ENCODE measurements at places on chromosomes 13 and 19.

DNA sequence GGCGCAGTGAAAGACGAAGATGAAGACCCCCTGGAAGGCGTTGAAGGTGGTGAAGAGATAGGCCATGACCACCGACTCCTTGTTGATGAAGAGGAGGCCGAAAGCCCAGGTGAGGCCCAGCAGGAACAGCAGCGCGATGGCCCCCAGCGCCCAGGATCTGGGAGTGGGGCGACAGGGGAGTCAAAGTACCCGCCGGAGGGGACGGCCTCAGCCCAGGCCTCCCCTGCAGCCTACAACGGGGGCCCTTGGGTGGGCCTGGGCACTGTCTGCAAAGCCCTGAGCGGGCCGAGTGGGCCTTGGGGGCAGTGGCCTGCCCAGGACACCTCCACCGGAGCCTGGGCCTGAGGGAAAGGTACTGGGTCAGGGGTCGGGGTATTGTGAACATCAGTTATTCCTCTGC is 19.0 kb upstream of the ASF1B start:
- no peak for DNase-seq

DNA sequence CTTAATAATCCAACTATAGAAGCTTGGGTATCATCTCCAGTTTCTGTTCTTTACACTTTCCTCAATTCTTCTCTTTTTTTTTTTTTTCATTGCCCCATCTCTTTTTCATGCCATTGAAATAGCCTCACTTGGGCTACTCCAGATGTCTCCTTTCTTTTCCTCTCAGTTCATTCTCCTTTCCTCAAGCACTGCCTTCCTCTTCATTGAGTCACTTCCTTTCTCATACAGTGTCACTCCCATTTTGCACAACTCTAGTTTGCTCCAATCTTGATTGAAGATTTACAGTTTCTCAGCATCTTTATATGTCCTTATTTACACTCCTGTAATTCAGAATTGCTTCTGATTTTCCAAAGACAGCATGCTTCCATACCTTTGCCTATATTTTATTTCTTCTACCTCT is 61.3 kb downstream of the IPO5 start:
- DNase-seq = no peak

- peak; percentile 40 for DNase-seq
These were observed 66.8 kb upstream of the MCF2L start for GRCh38 chr13:112902101-112902651.

- no peak for DNase-seq
These were observed 9.9 kb downstream of the LRFN1 start for GRCh38 chr19:39310558-39311311.
